Tongue (tissue), 3 donors: ENCODE measurements at places on chromosomes 2 and 18. TPM values are rescaled to one million over a fixed set of nuclear protein-coding genes. Genes with fewer than 3 reads are reported as not detected.

TANK gene
- total RNA-seq = 63.8 TPM

OTOS gene
- not detected for total RNA-seq

RNPEPL1 gene
- 37.4 TPM for total RNA-seq

CD8B2 gene
- total RNA-seq = not detected

RUFY4 gene
- not detected for total RNA-seq

FAM237A gene
- not detected for total RNA-seq

IL36RN gene
- total RNA-seq = 5.6 TPM

GLI2 gene
- total RNA-seq = 6.9 TPM

TTN gene
- total RNA-seq = 5,137 TPM

MPP4 gene
- total RNA-seq = 0.51 TPM

KRCC1 gene
- total RNA-seq = 25.3 TPM

KCNG3 gene
- 0.62 TPM for total RNA-seq

MREG gene
- total RNA-seq = 4.4 TPM

CDH19 gene
- total RNA-seq = 10.8 TPM

RHOB gene
- 217 TPM for total RNA-seq

ANKRD62 gene
- total RNA-seq = 0.10 TPM

TUBB8B gene
- total RNA-seq = not detected

GALR1 gene
- total RNA-seq = 0.21 TPM

STON1 gene
- total RNA-seq = 13.4 TPM

UGT1A1 gene
- 0.41 TPM for total RNA-seq

DUSP2 gene
- 8.0 TPM for total RNA-seq
